ENCODE measurements at places on chromosomes 6 and 20.

DNA sequence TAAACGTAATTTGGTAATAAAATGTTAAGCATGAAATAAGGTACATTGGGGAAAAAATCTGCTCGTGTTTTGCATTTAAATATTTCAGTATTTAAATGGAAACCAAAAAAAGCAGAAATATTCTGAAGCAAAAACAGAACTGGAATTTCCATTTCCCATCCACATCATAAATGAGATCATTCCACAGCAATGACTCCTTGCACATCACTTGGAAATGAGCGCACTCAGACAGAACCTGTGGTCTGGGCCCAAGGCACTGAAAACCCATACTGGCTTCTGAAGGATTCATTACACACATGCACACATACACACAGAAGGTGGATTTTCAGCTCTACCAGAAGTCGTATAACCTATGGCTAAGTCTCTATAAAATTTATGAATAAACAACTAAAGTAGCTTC is 174.8 kb downstream of the IBTK start:
- DNase-seq = peak; percentile 75

GRCh38 chr6:125781314-125781868 is 9.4 kb upstream of the NCOA7 start:
- DNase-seq = peak; percentile 31

DNA sequence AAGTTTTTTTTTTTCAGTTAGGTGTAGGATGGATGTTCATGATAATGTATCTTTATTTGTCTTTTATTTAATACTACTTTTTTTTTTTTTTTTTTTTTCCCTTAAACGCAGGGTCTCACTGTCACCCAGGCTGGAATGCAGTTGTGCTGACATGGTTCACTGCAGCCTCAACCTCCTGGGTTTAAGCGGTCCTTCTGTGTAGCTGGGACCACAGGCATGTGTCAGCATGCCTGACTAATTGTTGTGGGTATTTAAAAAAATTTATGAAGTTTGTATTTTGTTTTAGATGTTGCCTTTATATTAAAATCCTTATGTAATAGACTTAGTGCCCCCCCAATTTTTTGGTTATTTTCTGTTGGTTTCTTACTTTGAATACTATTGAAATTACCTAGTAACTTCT is 42.6 kb downstream of the NCOA3 start:
- DNase-seq = peak; percentile 81

GRCh38 chr6:100267721-100268123 is 197.0 kb downstream of the SIM1 start:
- DNase-seq = peak; percentile 41

DNA sequence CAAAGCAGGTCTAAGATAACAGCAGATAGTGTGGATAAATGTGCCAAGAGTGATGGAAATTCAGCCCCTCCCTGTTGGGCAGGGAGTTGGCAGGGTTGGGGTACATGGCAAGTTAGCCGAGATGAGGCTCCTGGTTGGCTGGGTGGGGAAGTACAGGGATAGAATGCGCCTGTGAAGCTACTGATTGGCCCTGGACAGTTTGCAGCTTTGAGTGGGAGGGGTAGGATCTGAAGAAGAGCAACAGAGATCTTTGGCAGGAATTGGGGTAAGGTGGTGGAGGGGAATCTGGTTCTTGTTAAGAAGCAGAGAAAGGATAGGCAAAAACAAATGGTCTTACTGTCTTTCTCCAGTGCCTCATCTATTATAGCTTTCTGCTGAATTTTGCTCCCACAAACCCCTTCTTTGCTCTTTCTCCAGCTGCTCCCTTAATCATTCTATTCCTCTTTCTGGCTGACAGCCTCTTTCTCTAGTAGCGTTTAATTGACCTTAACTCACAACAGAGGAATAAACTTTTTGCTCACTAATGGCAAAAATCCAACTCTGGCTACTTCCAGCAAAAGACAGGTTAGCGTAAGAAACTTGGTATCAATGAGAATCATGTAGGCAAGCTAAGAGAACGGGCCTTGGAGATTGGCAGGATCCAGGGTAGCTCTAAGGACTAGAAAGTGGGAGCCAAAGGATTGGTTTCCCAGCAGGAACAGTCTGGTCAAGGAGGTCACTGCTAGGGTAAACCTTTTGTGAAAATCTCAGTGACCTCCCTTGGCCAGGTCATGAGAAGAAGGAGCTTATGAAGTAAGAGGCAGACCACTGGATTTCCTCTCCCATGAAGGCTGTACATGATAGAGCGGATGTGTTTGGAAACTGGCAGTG is 86.3 kb upstream of the CARMIL1 start:
- peak; percentile 89 for DNase-seq

- peak; percentile 49 for DNase-seq
These were observed 905 bp downstream of the PPARD start for GRCh38 chr6:35343092-35343834.

- DNase-seq = no peak
These were observed 76.9 kb downstream of the ANKRD6 start for GRCh38 chr6:89509777-89510281.

- DNase-seq = no peak
These were observed 51.0 kb downstream of the RPS12 start for GRCh38 chr6:132865364-132865763.

- peak; percentile 25 for DNase-seq
These were observed 89.7 kb downstream of the MDGA1 start for GRCh38 chr6:37607944-37608343.

- no peak for DNase-seq
These were observed 44.6 kb downstream of the PEX7 start for GRCh38 chr6:136866872-136867416.

DNA sequence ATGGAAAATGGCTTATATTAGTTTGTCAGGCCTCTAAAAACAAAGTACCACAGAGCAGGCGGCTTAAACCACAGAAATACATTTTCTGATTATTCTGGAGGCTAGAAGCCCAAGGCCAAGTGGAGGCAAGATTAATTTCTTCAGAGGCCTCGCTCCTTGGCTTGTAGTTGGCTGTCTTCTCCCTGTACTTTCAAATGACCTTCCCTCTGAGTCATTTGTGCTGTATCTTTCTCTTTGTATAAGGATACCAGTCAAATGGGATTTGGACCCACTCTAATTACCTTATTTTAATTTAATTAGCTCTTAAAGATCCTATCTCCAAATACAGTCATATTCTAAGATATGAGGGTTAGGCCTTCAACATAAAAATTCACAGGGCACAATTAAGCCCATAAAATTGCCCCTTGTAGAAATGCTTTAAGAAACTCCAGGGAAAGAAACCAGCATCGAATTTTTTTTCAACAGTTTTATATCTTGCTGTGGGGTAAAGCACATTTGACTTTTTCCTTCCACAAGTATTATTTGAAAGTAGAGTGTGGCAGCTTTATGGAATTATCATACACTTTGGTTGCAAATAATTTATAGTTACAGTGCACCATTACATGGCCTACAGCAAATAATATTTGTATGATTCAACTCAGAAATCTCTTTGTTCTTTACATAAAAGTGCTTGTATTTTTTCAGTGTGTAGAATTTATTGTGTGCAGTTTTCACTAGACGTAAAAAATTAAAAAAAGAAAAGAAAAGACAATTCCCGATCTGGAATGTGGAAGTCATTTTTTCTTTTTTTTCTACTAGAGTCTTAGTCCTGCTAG is 706.1 kb downstream of the KIF16B start:
- DNase-seq = no peak

DNA sequence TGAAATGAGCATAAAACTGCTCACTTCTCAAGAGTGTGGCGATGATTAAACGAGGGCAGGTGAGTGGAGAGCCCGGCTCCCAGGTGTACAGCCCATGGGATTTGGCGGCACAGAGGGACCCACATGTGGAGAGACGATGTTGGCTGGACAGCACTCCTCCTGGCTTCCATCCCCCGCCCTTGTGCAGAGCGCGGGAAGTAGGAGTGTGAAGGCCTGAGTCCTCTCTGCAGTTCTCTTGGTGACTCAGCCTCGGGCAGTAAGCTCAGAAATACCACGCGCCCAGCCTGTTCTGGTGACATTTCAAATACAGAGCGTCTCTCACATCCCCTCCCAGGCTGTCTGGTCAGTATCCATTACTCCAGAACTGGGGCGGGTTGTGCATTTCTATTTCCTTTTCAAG is 94.2 kb upstream of the SRSF6 start:
- peak; percentile 35 for DNase-seq

DNA sequence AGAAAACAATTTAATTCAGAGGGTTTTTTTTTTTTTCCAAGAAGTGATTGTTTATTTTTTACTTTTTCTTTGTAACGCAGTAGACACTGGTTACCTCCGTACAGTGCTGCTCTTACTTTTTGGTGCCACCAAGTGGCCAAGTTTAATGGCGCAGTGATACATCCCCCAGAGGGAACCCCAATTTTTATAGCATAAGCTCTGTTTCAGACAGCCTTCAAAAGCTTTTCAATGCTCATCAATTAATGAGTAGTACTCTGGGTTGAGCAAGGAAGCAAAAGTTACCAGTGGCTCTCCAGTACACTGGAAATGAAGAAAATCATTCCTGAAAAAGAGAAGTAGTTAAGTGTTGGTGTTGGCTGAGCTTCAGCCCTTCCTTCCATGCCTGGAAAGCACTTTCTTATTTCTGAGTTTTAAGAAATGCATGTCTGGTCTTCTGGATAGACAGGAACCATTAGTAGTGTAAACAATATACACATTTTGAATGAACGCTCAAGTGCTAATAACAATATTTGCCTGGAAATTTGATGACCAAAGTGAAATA is 129.1 kb upstream of the SMLR1 start:
- peak; percentile 72 for DNase-seq

DNA sequence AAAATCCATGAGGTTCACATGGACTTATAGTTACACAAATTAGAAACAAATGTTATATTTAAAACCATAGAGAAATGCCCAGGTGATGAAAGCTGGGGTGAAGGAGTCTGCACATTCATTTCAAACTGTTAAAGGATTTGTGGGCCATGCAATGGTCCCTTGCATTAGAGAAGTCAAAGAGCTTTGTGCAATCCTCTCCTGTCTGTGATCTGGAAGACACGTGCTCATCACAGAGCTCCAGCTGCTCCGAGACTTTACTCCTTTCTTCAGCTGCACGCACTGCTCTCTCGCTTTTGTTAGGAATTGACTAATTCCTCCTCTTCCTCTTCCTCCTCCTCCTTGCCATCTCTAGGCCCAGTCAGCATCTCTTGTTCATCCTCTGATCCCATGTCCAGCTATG is 4.1 kb upstream of the AIF1 start:
- DNase-seq = no peak

DNA sequence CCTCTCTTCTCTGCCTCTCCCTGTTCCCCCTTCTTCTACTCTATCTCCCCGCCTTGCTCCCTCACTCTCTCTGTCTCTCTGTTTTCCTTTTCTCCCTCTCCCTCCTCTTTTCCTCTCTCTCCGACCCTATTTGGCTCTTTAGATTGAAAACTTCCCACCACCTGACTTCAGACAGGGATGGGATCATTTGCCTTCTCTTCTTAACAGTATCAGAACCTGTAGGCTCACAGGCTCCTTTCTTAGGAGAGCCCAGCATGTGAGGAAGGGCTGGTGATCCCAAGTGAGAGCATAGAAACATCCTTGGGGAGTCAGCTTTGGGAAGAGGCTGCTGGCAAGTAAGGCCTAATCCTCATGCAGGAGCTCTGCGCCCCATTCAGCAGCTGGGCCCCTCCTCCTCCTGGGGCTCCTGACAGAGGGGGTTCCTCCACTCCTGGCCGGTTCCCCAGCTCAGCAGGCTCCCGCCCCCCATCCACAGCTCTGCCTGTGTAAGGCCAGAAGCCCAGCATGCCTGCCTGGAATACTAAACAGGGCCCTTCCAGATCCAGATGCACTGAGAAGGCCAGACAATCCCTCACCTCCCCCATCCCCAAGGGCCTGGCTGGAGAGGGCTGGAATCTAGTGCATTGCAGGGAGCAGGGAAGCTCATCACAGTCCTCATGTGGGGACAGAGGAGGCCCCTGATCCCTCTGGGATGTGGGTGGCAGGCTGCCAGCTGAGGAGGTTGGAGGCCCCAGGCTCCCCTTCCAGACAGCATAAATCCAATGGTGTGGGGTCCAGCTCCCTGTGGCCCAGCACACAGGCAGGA is 93.4 kb downstream of the PTPRT start:
- no peak for DNase-seq

DNA sequence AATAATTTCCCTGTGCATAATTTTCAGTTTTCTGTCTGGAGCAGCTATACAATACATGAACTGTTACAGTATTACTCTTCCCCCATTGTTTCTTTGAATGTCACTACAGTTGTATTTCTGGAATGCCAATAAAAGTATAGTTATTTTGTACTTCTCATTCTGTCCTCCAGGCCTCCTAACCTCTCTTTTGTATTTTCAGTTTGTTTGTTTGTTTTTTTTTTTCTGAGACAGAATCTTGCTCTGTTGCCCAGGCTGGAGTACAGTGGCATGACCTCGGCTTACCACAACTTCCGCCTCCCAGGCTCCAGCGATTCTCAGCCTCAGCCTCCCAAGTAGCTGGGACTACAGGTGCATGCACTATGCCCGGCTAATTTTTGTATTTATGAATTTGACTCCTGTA is 16.8 kb upstream of the ARID1B start:
- DNase-seq = no peak

DNA sequence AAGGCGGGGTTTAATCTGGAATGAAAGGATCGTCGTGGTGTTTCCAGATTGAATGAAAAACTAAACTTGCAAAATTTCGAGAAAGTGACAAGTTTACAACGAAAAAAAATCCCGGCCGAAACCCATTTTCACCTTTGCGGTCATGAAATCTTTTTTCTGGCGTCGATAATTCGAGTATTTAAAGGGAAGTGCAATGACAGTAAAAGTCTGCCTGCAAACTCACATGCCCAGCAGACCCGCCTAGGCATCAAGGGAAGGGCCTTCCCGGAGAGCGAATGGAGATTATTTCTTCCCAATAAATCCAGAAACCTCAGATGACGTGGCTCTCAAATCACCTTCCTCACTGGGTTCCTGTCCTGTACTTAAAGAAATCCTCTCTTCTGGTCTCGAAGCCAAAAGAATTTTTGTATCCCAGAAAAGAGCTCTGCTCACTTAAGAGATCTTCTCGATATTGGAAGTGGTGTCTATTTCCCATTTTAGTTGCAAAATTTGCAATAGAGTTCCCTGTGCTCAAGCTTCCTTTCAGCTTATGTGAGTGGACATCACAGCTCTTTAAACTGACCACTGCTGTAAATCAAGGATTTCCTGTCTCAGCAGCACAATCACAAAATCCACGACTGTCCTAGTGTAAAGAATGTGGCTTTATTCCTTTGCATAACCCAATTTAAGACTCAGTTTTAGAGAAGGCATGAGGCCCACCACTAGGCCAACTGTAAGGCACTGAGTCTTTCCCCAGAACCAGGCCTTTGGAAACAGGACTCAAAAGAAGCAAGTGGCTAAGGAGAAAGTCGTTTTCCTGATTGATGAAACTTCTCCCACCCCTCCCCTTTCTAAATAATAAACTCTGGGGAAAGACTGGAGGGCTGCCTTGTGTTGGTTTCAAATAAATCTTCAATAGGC is 3.9 kb downstream of the OLIG3 start:
- DNase-seq = no peak

GRCh38 chr20:58497724-58498469 is 17.3 kb downstream of the APCDD1L start:
- no peak for DNase-seq

DNA sequence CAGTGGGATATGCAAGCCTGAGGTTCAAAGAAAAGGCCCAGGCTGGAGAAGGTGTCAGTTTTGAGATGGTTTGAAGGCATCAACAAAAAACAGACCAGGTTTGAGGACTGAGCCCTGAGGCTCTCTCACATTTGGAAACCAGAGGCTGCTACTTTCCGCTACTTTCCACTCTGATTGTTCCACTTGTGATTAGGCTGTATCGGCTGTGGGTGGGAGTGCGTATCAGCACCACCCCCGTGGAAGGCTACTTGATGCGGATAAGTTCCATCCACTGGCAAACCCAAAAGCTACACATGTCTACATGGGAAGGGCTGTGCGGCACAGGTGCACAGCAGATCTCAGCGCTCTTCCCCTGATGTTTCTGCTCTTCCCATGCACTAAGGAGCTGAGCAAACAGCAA is 198.7 kb downstream of the GMPR start:
- no peak for DNase-seq
